ENCODE measurements at places on chromosomes 4 and X. TPM values are rescaled to one million over a fixed set of nuclear protein-coding genes. Genes with fewer than 3 reads are reported as not detected.

- H3K36me3 ChIP-seq = no peaks in the 10 kb centered on the region
- no peak overlapping the region for H3K27ac ChIP-seq
- H3K4me1 ChIP-seq = no peaks in the 10 kb centered on the region
- H3K4me3 ChIP-seq = no peak overlapping the region
- no peaks in the 10 kb centered on the region for H3K27me3 ChIP-seq
Observed at GRCh38 chr4:57410331-57411052, 300.3 kb upstream of the IGFBP7 start.

DNA sequence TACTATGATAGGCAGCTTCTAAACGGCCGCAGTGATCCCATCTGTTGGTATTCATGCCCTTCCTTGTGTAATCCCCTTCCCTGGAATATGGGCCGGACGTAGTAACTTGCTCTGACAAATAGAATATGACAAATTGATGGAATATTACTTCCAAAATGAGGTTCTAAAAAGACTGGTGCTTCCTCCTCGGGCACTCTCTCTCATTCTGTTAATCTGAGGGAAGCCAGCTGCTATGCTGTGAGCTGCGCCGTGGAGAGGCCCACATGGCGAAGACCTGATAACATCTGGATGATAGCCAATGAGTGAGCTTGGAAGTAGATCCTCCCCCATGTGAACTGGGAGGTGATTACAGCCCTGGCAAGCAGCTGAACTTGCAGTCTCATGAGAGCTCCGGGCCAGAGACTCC lies 27.2 kb upstream of the SLC25A4 start:
- H3K27me3 ChIP-seq = no peaks in the 10 kb centered on the region
- H3K27ac ChIP-seq = no peak overlapping the region
- no peaks in the 10 kb centered on the region for H3K4me1 ChIP-seq
- DNase-seq = no peak

DNA sequence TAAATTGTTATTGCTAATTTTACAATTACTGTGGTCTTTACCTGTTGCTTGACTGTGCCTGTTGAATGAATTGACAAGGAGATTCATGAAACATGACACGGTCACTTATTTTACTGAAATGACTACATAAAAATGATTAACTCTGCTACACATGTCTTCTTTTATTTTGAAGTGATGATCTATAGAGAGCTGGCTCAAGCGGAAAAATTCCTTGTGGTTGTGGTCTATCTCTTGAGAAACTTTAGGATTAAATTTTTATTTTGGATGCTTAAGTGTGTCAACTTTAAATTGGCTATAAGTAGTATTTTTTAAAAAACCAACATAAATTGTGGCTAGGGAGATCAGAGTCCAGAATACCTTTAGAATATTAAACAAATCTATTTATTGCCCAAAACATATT lies 131.8 kb upstream of the PITX2 start:
- H3K4me1 ChIP-seq = no peaks in the 10 kb centered on the region
- no peaks in the 10 kb centered on the region for H3K36me3 ChIP-seq
- H3K27ac ChIP-seq = no peak overlapping the region
- no peaks in the 10 kb centered on the region for H3K27me3 ChIP-seq
- H3K4me3 ChIP-seq = no peak overlapping the region
- DNase-seq = no peak

The TRPC5OS gene
- not detected for total RNA-seq

The UGT2B28 gene
- not detected for total RNA-seq

DNA sequence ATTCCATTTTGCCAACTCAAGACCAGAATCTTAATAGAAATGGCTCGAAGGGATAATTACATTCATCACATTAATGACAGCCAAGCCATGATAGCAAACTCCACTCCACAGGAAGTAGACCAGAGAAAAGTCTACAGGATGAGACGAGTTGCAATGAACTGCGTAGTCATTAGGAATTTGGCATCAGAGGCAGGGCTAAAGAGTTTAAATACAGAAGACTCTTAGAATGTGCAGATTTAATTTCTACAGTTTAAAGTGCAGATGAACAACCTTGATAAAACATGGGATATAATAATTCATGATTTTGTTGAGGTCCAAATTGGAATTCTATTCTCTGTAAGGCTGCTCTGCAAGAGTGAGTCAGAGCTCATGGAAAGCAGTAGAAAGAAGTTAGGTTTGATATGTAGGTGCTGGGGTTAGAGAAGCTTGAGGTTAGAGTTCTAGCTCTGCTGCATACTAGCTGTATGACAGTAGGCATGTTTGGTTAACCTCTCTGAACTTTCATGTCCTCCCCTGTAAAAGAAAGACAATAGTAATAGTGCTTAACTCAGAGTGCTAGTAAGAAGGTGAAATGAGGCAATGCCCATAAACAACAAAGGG lies 32.2 kb downstream of the LNX1 start:
- no peak overlapping the region for H3K27ac ChIP-seq
- no peaks in the 10 kb centered on the region for H3K4me1 ChIP-seq
- DNase-seq = no peak
- no peaks in the 10 kb centered on the region for H3K36me3 ChIP-seq
- no peaks in the 10 kb centered on the region for H3K27me3 ChIP-seq

GRCh38 chr4:1047106-1047975 lies 35.9 kb downstream of the FGFRL1 start:
- no peak overlapping the region for H3K27ac ChIP-seq
- H3K4me3 ChIP-seq = no peak overlapping the region
- no peaks in the 10 kb centered on the region for H3K4me1 ChIP-seq
- no peak for DNase-seq

The CXorf49 gene
- total RNA-seq = not detected

The SOD3 gene
- total RNA-seq = not detected

- H3K36me3 ChIP-seq = peaks cover 41% of the 10 kb centered on the region
- no peaks in the 10 kb centered on the region for H3K4me1 ChIP-seq
- H3K27ac ChIP-seq = no peak overlapping the region
- no peaks in the 10 kb centered on the region for H3K27me3 ChIP-seq
- H3K4me3 ChIP-seq = no peak overlapping the region
- no peak for DNase-seq
Observed at GRCh38 chr4:6825403-6825802, 42.9 kb downstream of the KIAA0232 start.

DNA sequence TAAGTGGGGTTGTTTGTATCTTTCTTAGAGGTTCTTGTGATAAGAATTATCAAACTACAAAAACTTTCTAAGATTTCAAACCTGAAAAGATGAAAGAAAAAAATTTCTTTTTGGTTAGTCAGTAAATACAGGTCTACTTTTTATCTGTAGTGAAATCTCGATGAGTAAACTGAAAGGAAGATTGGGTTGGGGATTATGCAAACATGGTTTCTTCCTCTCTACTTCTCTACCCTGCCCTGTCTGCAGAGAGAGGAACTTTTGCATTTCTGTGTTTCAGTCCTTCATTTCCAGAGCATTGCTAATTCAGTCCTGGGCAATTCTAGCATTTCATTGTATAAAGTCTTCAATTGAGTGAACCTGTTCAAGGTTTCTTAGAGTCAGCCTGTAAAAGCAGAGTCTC lies 51.6 kb upstream of the IL2 start:
- no peak overlapping the region for H3K4me3 ChIP-seq
- H3K4me1 ChIP-seq = no peaks in the 10 kb centered on the region
- H3K27me3 ChIP-seq = no peaks in the 10 kb centered on the region

GRCh38 chr4:675980-676870 lies 1.9 kb downstream of the MYL5 start:
- DNase-seq = no peak
- peaks cover 2% of the 10 kb centered on the region for H3K27me3 ChIP-seq
- peaks cover 7% of the 10 kb centered on the region for H3K36me3 ChIP-seq

GRCh38 chrX:150730719-150731118 lies 37.5 kb downstream of the MTMR1 start:
- H3K27me3 ChIP-seq = no peaks in the 10 kb centered on the region
- H3K36me3 ChIP-seq = peaks cover 15% of the 10 kb centered on the region
- DNase-seq = no peak
- no peak overlapping the region for H3K27ac ChIP-seq
- no peaks in the 10 kb centered on the region for H3K4me1 ChIP-seq

GRCh38 chr4:54683616-54684346 lies 26.0 kb downstream of the KIT start:
- H3K4me1 ChIP-seq = peaks cover 7% of the 10 kb centered on the region
- DNase-seq = peak; percentile 43
- no peak overlapping the region for H3K27ac ChIP-seq
- no peak overlapping the region for H3K4me3 ChIP-seq
- H3K36me3 ChIP-seq = no peaks in the 10 kb centered on the region

- no peak overlapping the region for H3K27ac ChIP-seq
- DNase-seq = peak; percentile 1
- H3K36me3 ChIP-seq = no peaks in the 10 kb centered on the region
- H3K27me3 ChIP-seq = no peaks in the 10 kb centered on the region
- H3K4me3 ChIP-seq = no peak overlapping the region
Observed at GRCh38 chrX:39201305-39201990, 400.2 kb downstream of the MID1IP1 start.

The CXorf58 gene
- not detected for total RNA-seq

GRCh38 chrX:18733287-18733686 lies 25.8 kb downstream of the PPEF1 start:
- H3K4me1 ChIP-seq = no peaks in the 10 kb centered on the region
- no peak overlapping the region for H3K27ac ChIP-seq

The SLC25A43 gene
- total RNA-seq = 1.9 TPM

The CYTL1 gene
- 1.6 TPM for total RNA-seq

- H3K27me3 ChIP-seq = no peaks in the 10 kb centered on the region
- no peak for DNase-seq
- H3K27ac ChIP-seq = no peak overlapping the region
- peaks cover 12% of the 10 kb centered on the region for H3K36me3 ChIP-seq
- no peak overlapping the region for H3K4me3 ChIP-seq
Observed at GRCh38 chrX:154030266-154030665, 10.6 kb upstream of the IRAK1 start.

- no peak for DNase-seq
- H3K27ac ChIP-seq = no peak overlapping the region
- no peaks in the 10 kb centered on the region for H3K36me3 ChIP-seq
Observed at GRCh38 chr4:75089206-75089605, 156.3 kb downstream of the PARM1 start.

GRCh38 chr4:1608196-1608820 lies 75.8 kb downstream of the FAM53A start:
- no peaks in the 10 kb centered on the region for H3K36me3 ChIP-seq
- peaks cover 10% of the 10 kb centered on the region for H3K4me1 ChIP-seq
- no peak for DNase-seq
- H3K4me3 ChIP-seq = no peak overlapping the region

Data from naive thymus-derived CD4-positive, alpha-beta T cell (primary cell).